ENCODE measurements at places on chromosomes 7 and 10.

- no peak for DNase-seq
Observed at GRCh38 chr10:127046975-127047877, 142.0 kb downstream of the DOCK1 start.

- DNase-seq: no peak
Observed at GRCh38 chr10:79247373-79248137, 99.7 kb upstream of the PPIF start.

GRCh38 chr10:131427901-131428300, 116.4 kb upstream of the TCERG1L start:
- no peak for DNase-seq

DNA sequence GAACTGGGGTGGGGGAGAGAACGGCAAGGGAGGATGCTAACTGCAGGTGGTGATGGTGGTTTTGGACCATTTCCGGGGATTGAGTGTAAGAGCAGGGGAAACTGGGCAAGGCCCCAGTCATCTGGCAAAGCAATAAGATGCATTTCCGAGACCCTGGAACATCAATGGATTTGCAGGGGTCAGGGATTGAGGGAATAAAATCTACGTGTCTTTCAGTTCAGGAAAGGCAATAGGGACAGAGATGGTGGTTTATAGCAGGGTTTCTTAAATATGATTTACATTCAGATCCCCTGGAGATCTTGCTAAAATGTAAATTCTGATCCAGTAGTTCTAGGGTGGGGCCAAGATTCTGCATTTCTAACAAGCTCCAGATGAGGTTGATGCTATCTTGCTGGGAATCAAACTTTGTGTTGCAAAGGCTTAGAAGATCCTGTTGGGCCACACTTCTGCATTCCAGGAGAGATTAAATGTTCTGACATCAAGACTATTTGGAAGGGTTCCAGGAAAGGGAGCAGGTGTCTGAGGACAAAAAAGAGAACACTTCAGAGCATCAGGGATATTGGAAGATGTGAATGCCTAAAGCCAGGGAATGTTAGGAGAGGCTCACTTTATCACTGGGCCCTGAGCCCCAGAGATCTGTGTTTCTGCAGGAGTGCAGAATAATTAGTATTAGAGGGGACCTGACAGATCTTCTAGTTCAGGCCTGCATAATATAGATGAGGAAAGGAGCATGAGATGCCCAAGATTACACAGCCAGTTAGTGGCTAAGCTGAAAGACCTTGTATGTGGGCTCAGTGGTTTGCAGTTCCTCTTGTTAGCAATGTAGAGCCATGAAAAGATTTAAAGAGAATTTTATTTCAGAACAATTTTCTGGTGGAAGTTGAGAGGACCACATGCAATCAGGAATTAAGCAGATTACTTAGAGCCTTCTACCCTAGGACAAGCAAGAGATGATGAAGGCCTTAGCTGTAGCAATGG, 32.4 kb downstream of the BLNK start:
- peak; percentile 37 for DNase-seq

DNA sequence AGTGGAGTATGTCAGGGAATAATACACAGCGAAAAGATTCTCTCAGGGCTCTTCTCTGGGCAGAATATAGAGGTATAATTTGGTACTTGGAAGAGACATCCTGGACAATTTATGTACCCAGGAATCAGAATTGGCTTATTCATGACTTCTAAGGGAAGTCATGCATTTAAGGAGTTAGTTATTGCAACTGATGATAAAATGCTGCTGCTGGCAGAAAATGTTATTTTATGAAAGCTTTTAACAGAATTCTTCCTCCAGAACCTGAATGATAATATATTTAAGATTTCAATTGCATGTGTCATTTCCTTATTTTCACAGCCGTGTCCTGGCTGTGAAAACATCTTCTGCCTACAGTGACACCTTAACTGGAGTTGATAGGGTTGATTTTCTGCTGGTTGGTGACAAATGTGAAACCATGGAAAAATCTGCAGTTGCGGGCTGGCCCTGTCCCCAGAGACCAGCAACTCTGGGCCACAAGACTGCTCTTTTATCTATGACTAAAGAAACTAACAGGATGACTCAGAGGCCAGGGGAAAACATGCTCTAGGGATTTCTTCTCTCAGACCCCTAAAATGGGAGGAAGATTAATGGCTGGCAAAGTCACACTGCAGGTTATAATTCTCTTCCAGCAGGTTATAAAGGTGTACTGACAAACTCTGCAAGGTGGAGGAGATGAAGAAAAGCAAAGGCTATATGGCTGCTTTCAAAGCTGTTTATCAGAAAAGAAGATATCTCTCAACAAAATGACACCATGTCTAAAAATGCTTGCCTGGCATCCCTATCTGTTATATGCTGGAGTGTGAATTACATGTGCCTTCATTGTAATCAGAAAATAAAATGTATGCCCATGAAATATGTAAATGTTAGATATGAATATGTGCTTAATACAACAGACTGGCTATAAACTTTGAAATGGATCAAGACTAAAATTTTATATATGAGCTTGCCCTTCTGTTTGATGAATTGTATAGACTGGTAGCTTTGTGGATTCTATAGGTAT, 12.1 kb upstream of the TRUB1 start:
- peak; percentile 21 for DNase-seq

- no peak for DNase-seq
Observed at GRCh38 chr7:152987656-152988055, 228.1 kb downstream of the ACTR3B start.

- DNase-seq: peak; percentile 49
Observed at GRCh38 chr7:116834815-116835504, 27.4 kb upstream of the CAPZA2 start.

All from PC-9 (cell line).